Left lung (tissue), 14 donors: ENCODE measurements at places on chromosomes 2 and 18. TPM values are rescaled to one million over a fixed set of nuclear protein-coding genes. Genes with fewer than 3 reads are reported as not detected.

ANKRD62 gene
- 0.10 TPM for polyA plus RNA-seq

- DNase-seq = no peak
These were observed 651.3 kb downstream of the DCDC2C start for GRCh38 chr2:4354678-4355077.

LINC00305 gene
- polyA plus RNA-seq = 0.15 TPM

KATNAL2 gene
- 8.8 TPM for polyA plus RNA-seq

GRCh38 chr2:10561288-10562035, 113.3 kb upstream of the ODC1 start:
- no peak for DNase-seq

DNA sequence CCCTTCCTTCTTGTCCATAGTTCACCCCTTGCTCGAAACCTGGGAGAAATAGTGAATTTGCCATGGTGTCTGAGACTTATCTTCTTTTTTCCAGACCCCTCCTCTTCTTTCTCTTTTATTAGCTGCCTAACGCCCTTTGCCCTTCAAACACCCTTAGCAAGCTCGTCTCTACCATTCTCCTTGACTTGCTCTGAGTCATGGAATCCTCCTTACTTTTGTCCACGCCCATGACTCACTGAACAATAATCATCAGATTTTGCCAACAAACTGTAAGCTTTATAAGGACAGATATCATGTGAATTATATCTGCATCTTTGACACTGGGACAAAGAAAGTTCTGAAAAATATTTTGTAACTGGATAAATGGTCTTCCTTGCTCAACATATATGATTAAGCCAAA, 67.1 kb upstream of the CNTNAP5 start:
- no peak for DNase-seq
